ENCODE measurements at places on chromosomes 4 and X.
A peak's percentile ranks its signal among the peaks of the same experiment; 100 is the strongest.

DNA sequence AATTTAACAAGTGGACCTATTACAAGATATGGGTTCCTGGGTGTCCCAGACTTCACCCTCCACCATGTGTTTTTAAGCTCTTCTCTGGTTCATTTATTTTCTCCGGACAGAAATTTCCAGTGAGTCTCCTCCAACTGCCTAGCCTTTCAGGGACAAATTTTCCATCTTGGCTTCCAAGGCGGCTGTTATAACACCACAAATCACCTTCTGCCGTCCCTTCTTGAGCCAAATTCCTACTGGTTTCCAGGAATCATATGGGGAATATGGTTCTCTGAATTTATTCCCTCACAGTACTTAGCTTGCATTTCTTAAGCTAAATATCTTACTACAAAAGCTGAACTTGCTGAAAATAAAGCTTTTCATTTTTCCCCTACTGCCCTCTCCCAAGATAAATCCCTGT lies 18.8 kb downstream of the NEXMIF start:
- no peak overlapping the region for H3K27ac ChIP-seq
- H3K27me3 ChIP-seq, result no peaks in the 10 kb centered on the region
- no peak for DNase-seq
- no peaks in the 10 kb centered on the region for H3K36me3 ChIP-seq

GRCh38 chr4:35912174-35912573 lies 332.1 kb downstream of the ARAP2 start:
- H3K4me1 ChIP-seq, result no peaks in the 10 kb centered on the region
- H3K36me3 ChIP-seq, result no peaks in the 10 kb centered on the region
- no peak overlapping the region for H3K27ac ChIP-seq
- DNase-seq, result no peak

- peaks cover 5% of the 10 kb centered on the region for H3K4me1 ChIP-seq
- peak overlapping the region; percentile 94 for H3K27ac ChIP-seq
- peak overlapping the region; percentile 89 for H3K4me3 ChIP-seq
- H3K27me3 ChIP-seq, result peaks cover 19% of the 10 kb centered on the region
Measured at GRCh38 chrX:40107291-40108161, 9.8 kb upstream of the BCOR start.

- DNase-seq, result no peak
- H3K4me3 ChIP-seq, result no peak overlapping the region
- no peaks in the 10 kb centered on the region for H3K36me3 ChIP-seq
- no peaks in the 10 kb centered on the region for H3K4me1 ChIP-seq
- no peak overlapping the region for H3K27ac ChIP-seq
Measured at GRCh38 chr4:31084806-31085416, 364.7 kb downstream of the PCDH7 start.

GRCh38 chr4:94304365-94304971 lies 38.2 kb downstream of the HPGDS start:
- H3K27me3 ChIP-seq, result no peaks in the 10 kb centered on the region
- H3K4me1 ChIP-seq, result no peaks in the 10 kb centered on the region
- H3K36me3 ChIP-seq, result no peaks in the 10 kb centered on the region
- DNase-seq, result no peak

DNA sequence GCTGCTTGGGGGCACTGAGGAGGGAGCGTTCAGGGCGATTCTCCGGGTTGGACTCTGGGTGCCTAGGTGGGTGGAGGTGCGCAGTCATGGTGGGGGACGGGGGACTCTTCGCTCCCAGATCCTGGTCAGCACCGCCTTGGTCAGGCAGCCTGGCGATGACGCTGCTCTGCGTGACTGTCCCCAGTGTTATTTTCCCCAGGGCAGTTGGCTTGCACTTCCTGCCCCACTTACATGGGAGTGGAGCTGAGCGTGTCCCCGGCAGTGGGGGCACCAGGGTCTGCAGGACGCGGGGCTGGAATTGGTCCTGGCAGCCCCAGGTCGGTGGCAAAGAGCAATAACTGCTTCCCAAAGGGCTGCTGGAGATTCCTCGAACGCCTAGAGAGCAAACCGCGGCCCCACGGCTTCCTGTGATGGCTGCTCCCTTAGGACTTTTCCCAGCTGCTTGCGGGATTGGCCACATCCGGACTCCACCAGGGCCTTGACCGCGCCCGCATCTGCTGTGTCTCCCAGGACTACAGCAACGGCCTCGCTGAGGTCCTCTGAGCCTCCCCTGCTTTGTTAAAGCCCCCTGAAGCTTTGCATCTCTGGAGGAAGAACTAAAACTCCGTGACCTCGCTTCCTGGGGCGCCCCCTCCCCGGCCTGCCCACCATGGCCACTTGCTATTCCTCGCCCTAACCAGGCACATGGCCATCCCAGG lies 35.3 kb upstream of the GPR78 start:
- H3K27me3 ChIP-seq, result peaks cover 10% of the 10 kb centered on the region
- no peak overlapping the region for H3K27ac ChIP-seq
- DNase-seq, result no peak
- H3K36me3 ChIP-seq, result no peaks in the 10 kb centered on the region
- no peak overlapping the region for H3K4me3 ChIP-seq

DNA sequence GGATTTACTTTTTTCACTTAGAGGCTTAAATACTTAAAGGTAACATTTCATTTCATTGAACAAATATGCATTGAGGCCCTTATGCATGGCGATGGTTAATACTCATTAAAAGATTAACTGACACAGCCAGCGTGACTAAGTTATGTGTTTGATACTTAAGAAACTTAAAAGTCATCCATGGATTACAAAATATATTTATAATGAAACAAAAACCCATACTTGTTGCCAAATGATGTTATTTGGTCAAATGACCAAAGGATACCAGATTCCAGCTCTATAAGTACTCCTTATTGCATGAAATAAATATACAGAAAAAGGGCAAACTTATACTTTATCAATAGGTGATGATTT lies 26.7 kb downstream of the ZNF330 start:
- H3K36me3 ChIP-seq, result no peaks in the 10 kb centered on the region
- no peak overlapping the region for H3K27ac ChIP-seq
- no peaks in the 10 kb centered on the region for H3K27me3 ChIP-seq
- H3K4me3 ChIP-seq, result no peak overlapping the region
- H3K4me1 ChIP-seq, result no peaks in the 10 kb centered on the region

- no peak overlapping the region for H3K4me3 ChIP-seq
- H3K27me3 ChIP-seq, result peaks cover 23% of the 10 kb centered on the region
- peaks cover 1% of the 10 kb centered on the region for H3K36me3 ChIP-seq
- H3K27ac ChIP-seq, result no peak overlapping the region
Measured at GRCh38 chrX:112636951-112637581, 42.7 kb downstream of the LHFPL1 start.

GRCh38 chrX:71542825-71543224 lies 9.9 kb downstream of the OGT start:
- H3K4me1 ChIP-seq, result peaks cover 38% of the 10 kb centered on the region
- no peaks in the 10 kb centered on the region for H3K27me3 ChIP-seq
- peak overlapping the region; percentile 10 for H3K27ac ChIP-seq
- H3K4me3 ChIP-seq, result no peak overlapping the region
- DNase-seq, result no peak

DNA sequence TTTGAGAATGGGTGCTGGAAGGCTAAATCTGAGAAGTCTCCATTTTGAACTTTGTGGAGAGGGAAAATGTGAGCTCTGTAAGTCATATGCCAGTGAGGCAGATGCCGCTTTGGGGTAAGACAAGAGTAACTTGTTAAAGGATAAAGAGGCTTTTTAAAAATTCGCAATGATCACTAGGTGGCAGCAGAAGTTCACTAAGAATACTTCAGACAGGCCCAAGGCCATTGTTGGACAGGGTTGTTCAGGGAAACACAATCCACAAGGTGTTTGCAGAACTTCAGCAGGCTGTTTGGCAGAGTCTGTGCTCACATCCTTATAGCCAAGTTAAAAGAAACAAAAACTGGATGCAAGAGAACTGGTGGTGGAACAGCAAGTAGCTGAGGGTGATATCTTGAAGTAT lies 13.7 kb upstream of the PIGA start:
- no peak overlapping the region for H3K27ac ChIP-seq
- H3K4me3 ChIP-seq, result no peak overlapping the region
- peaks cover 21% of the 10 kb centered on the region for H3K27me3 ChIP-seq
- no peaks in the 10 kb centered on the region for H3K36me3 ChIP-seq

DNA sequence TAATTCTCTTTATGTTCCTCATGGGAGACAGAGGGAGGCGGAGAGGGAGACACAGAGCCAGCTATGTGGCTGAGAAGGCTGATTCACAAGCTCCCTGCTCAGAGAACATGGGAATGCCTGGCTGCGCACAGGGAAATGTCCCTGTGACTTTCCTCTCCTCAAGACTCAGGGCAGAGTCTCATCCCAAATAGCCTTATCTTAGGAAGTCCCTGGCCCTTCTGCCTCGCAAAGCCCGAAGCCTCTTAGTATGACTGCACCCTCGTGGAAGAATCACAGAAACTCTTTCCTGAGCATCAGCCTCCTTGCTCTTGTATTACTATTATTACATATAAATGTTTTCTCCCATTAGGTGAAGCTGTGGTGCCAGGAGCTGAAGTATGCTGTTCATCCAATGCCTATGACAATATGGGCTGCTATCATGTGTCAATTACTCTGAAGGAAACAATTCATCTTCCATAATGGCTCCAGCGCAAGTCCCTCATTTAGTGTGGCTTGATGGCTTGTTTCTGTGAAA lies 230.5 kb downstream of the MGST2 start:
- H3K27ac ChIP-seq, result no peak overlapping the region
- H3K36me3 ChIP-seq, result no peaks in the 10 kb centered on the region
- DNase-seq, result no peak
- no peaks in the 10 kb centered on the region for H3K27me3 ChIP-seq
- H3K4me1 ChIP-seq, result peaks cover 5% of the 10 kb centered on the region

- H3K27me3 ChIP-seq, result no peaks in the 10 kb centered on the region
- H3K27ac ChIP-seq, result no peak overlapping the region
- H3K4me1 ChIP-seq, result peaks cover 12% of the 10 kb centered on the region
- H3K36me3 ChIP-seq, result no peaks in the 10 kb centered on the region
Measured at GRCh38 chrX:65652098-65652497, 15.4 kb upstream of the MSN start.

DNA sequence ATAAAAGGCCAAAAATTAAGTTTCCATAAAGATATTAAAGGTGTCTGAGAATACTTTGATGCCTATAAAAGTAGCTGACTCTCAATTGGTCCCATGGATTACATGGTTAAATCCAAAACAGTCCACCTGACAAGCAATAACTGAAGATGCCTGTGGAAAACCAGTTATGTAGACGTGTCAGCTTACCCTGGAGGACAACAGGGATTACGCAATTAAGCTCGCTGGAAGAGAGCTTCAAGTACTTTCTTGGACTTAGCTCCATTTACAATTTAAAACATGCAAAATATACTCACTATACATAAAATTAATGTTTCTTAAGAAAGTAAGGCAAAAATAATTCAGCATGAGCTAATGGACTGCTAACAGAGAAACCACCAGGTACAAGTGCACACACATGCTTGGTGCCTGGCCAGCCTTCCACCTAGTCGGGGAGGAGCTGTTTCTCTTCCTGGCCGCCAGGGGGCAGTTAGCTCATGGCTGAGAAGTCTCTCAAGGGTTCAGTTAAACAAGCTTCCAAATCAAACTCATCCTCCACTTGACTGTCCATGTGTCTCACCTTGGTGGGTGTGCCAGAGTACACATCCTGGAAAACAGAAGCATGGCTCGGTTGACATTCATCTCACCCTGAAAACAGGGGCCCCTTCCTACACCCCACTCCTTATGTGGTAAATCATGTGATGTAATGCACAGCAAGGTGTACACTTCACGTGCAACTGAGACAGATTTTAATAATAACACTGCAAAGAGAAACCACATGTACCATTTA lies 9.2 kb upstream of the FAM53A start:
- H3K27ac ChIP-seq, result no peak overlapping the region
- peak; percentile 55 for DNase-seq
- no peak overlapping the region for H3K4me3 ChIP-seq
- peaks cover 62% of the 10 kb centered on the region for H3K36me3 ChIP-seq
- peaks cover 3% of the 10 kb centered on the region for H3K4me1 ChIP-seq

- peaks cover 21% of the 10 kb centered on the region for H3K36me3 ChIP-seq
- DNase-seq, result no peak
- peak overlapping the region; percentile 91 for H3K27ac ChIP-seq
- peak overlapping the region; percentile 75 for H3K4me3 ChIP-seq
- H3K4me1 ChIP-seq, result peaks cover 53% of the 10 kb centered on the region
- no peaks in the 10 kb centered on the region for H3K27me3 ChIP-seq
Measured at GRCh38 chr4:184461711-184462441, 12.5 kb downstream of the IRF2 start.

GRCh38 chr4:155085843-155086530 lies 122.4 kb upstream of the NPY2R start:
- H3K4me3 ChIP-seq, result no peak overlapping the region
- H3K36me3 ChIP-seq, result no peaks in the 10 kb centered on the region

GRCh38 chrX:153414856-153415510 lies 3.7 kb downstream of the ZFP92 start:
- no peak overlapping the region for H3K4me3 ChIP-seq
- H3K36me3 ChIP-seq, result peaks cover 1% of the 10 kb centered on the region
- H3K4me1 ChIP-seq, result peaks cover 10% of the 10 kb centered on the region
- DNase-seq, result no peak

DNA sequence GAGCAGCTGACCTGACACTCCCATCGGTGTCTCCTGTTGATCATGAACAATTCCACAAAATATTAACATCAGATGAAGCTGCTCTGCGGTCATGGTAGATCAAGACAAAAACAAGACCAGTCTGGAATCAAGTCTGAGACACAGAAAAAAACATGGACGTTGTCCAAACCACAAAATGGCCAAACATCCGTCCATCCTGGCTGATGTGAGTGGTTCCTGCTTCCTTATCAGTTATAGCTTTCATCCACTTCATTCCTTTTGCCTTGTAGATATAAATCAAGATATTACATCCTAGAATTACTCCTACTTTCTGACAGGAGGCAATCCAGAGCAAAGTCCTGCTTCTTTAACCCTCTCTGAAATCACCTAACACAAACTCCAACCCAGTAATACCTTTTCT lies 28.8 kb upstream of the PCSK1N start:
- no peaks in the 10 kb centered on the region for H3K4me1 ChIP-seq
- H3K27me3 ChIP-seq, result peaks cover 16% of the 10 kb centered on the region
- no peaks in the 10 kb centered on the region for H3K36me3 ChIP-seq
- no peak overlapping the region for H3K4me3 ChIP-seq

- H3K4me3 ChIP-seq, result no peak overlapping the region
- H3K27me3 ChIP-seq, result no peaks in the 10 kb centered on the region
- H3K4me1 ChIP-seq, result no peaks in the 10 kb centered on the region
- no peak for DNase-seq
Measured at GRCh38 chr4:150863456-150863855, 151.6 kb downstream of the LRBA start.

GRCh38 chr4:108140328-108140727 lies 28.4 kb downstream of the LEF1 start:
- no peak overlapping the region for H3K4me3 ChIP-seq
- DNase-seq, result no peak
- peaks cover 2% of the 10 kb centered on the region for H3K36me3 ChIP-seq
- H3K27ac ChIP-seq, result no peak overlapping the region

DNA sequence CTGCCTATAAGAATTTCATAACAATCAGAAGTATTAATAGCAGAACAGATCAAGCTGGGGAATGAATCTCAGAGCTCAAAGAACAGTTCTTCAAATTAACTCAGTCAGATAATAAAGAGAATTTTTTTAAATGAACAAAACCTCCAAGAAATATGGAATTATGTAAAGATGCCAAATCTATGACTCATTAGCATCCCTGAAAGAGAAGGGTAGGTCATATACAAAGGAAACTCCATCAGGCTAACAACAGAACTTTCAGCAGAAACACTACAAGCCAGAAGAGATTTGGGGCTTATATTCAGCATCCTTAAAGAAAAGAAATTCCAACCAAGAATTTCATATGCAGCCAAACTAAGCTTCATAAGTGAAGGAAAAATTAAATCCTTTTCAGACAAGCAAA lies 28.6 kb downstream of the CBR4 start:
- no peak for DNase-seq
- H3K36me3 ChIP-seq, result peaks cover 59% of the 10 kb centered on the region
- no peak overlapping the region for H3K4me3 ChIP-seq

Measured in stimulated activated naive B cell treated with anti-CD40 and anti-IgM and Interleukin-4, amounts not matched to agents 10 μg/mL and 1 μg/mL and 100 μg/mL, for 72 hours (primary cell).